IMR-90 (cell line): ENCODE measurements at places on chromosomes 1 and 21. TPM values are rescaled to one million over a fixed set of nuclear protein-coding genes. Genes with fewer than 3 reads are reported as not detected.

DNA sequence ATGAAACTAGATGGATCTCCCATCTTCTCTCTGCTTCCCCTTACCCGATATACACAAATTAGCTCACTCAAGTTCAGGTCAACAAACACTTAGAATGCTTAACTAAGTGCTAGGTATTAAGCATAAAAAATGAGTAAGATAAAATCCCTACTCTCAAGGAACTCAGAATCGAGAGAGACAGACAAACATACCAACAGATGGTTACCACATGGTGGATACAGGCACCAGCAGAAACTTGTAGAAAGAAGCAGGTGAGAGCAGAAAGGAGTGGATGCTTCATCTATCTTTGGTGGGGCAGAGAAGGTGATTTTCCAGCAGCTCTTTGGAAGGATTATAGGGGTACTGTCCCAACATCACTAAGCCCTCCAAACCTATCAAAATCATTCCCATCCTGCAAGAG, 32.2 kb downstream of the C8B start:
- no peak for DNase-seq

GRCh38 chr1:84436876-84437655, 38.8 kb downstream of the DNASE2B start:
- no peak for DNase-seq

SLAMF7 gene
- total RNA-seq, result not detected in 2 replicates

DNA sequence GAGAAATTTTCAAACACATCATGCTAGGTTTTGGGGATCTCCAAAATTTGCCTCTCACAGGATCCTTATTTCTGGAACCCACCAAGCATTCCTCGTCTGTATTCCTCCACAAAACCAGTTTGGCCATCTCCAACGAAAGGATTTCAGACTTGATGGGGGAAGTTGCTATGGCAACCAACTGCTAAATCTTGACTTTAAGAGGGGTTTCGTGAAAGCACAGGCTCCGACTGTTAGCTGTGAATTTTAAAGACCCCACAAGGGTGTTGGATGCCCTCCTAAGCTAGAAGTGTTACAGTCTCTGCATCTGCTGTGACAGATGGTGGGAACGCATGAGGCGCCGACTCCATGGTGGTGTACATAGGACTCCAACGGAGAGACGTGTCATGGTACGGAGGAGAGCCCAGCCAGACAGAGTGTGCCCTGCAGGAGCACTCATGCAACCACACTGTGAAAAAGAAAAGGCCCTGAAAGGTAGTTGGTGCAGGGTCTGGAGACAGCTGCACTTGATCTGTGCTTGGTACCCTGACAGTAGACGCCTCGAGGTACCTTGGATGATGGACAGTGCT, 147.1 kb downstream of the ASTN1 start:
- no peak for DNase-seq

DNA sequence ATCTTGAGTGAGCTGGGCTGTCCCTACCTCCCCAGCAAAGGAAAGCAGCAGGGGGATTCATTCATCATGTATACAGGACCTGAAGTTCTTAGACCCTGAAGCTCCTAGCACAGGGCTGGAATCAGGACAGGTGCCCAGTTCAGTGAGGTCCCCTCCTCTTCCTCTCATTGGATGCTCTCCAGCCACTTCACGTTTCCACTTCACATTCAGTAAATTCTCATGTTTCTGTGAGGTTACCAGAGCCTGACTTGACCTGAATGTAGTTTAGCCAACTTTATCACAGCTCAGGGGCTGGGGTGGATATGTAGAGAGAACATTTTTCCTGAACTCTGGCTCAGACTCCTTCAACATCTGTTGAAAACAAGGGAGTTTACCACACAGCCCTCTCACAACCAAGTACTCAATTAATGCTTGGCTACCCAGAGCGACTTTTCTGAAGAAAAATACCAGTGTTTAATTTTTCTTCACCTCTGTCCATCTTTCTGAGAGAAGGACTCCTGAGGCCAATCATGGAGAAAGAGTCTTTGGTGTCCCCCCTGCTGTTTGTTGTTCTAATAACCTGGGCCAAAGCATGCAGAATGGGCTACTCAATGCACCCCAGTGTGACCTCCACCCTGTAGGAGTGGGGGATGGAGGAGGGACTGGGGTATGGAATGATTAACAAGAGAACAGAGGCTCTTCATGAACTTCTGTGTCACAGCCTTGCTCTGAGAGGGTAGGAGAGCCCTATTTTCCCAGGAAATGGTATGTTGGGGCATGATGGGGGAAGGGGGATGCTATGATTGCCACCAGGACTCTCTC, 108.3 kb upstream of the FGGY start:
- DNase-seq, result no peak

DNA sequence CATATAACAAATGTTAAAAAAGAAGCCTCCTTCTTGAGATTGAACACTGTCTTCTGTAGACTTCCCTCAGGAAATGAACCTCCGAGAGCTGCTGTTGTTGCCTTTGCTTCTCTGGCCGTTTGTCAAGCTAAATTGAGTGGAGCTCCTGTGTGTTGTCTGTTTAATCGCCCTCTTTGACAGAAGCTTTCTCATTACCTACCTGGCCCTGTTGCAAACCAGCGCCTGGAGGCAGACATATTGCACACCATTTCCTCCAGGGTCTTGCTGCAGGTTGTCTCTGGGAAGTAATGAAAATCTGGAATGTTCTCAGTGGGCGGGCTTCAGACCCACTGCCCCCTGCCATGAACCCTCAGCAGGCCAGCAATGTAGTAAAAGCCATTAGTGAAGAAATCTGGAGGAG, 83.3 kb downstream of the GABPA start:
- DNase-seq, result no peak

DNA sequence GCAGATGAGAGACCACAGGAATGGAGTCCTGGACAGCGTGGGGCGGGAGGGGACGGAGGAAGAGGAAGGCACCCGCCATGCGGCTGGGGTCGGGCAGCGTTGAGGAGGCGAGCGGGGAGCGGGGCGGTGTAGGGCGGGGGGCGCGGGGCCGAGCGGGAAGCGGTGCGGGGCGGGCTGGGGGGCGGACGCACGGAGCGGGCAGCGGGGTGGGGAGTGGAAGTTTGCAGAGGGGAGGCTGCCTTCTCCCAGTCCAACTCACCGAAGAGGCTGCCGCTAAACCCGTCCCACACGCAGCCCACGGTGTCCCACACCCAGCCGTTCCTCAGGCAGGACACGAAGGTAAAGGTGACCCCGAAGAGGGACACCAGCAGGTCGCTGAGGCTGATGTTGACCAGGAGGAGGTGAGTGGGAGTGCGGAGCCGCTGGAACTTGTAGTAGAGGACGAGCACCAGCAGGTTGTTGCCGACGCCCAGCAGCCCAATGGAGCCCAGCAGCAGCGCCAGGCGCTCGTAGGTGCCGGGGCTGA, 483 bp downstream of the CHML start:
- DNase-seq, result no peak

KCNA2 gene
- under 0.01 TPM in 1 of 2 replicates, not detected in the other for total RNA-seq

DNA sequence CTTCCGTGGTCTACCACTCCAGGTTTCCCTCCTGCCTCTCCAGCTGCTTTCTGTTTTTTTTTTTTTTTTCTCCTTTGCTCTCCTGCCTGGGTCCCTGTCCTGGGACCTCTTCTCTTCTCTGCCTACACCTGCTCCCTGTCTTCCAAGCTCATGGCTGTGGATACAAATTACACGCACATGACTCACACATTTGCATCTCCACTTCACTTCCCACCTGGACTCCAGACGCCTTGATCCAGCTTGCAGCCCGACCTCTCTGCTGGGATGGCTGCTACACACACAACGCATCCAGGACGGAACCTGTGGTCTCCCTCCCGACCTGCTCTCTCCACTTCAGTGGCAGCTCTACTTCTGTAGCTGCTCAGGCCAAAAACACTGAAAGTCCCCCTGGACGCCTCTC, 44.4 kb upstream of the B3GALT5 start:
- DNase-seq, result no peak

ADAMTS1 gene
- total RNA-seq, result 106 and 116 TPM in 2 replicates

DNA sequence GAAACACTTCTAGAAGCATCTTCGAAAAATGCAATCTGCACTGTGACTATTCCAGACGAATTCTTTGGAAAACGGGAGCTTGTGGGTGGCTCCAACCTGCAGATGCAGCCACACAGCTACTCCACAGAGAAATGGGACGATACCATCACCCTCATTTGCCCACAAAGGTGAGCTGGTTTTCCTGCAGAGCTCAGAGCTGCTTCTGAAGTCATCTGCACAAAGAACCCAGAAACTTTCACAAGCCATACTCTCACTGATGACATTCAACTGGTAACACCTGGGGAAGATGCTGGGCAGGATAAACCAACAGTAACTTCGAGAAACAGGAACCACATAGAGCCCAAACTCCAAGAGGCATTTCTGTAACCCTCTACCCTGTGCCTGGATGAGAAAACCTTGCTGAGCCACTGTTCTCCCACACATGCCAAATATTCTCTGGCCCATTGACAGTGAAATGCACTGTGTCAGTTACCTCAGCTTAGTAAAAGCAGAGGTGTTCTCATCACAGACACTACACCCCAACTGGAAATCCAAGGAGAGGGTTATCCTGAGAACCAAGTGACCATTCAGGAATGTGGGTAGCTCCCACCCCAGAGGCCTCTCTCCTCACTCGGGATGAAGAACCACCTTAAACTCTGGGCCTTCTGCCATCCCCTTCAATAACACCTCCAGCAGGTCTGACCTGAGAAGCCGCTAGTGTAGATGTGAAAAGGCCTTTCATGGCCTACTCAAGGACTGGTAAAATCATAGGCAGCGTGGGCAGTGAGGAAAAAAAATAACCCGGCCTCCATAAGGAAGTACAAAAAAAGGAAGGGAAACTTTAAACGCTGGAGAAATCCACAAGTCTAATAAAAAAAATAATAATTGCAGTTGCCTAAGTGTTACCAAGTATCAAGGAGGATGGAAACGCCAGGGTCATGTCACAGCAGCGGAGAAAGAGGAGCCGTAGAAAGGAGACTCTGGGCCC, 56.7 kb downstream of the HSF2BP start:
- DNase-seq, result no peak

COL11A1 gene
- total RNA-seq, result 5.2 and 10.0 TPM in 2 replicates

DNA sequence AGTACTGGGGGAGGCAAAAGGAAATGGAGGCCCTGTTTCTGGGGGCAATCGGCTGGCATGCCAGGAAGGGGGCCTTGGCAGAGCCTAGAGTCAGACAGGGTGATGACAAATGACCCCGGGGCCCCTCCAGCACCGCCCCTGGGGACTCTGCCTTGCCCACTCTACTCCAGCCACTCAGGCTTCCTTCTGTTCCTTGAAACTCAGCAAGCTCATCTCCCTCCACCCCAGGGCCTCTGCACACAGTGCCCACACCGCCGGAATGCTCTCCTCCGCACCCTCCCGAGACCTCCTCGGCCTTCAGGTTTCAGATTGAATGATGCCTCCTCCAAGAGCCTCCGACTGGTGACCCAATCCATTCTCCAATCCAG, 122.5 kb upstream of the ZBTB40 start:
- no peak for DNase-seq

GRCh38 chr1:37596182-37596667, 488 bp upstream of the GNL2 start:
- DNase-seq, result no peak

TXLNA gene
- total RNA-seq, result 102 and 104 TPM in 2 replicates

SORT1 gene
- total RNA-seq, result 16.7 and 18.9 TPM in 2 replicates

DNA sequence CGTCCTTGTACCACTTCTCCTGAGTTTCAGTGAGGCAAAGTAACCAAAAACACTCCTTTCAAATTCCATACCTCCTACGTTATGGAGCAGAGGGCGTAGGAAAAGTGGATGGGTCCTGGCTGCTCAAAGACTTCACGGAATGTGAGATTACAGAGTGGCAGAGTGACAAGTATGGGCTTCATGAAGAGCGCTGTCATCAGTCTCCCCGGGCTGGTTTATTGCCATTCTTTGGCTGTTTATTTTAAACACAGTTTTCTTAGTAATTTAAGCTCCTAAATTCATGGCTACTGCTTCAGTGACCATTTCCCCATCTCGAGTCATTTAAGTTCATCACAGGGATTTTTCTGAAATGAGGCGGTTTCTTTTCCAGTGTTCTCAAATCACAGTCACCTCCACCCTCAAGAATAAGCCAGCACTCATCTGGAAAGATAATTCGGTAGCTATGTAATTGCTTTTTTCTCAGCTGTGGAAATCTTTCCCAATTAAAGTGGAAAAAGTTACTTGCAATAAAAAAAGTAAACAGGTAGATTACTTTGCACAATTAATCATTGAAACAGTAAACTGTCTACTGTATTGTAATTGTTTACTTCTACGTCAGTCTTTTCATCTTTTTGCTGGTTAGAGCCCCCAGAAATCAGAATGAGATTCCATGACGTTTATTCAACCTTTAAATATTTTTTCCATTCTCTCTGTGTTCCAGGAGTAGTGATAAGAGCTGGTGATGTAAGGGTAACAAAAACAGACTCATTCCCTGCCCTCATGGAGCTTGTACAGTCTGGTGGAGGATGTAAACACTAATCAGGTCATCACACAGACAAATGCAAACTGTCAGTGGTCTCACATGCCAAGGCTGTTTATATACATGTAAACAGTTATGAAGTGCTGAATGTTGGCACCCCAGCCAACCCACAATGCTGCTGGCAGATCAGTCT, 3.0 kb upstream of the SMYD2 start:
- DNase-seq, result peak; percentile 34

GRCh38 chr21:22993822-22994574, 1995.8 kb downstream of the NCAM2 start:
- no peak for DNase-seq

DNA sequence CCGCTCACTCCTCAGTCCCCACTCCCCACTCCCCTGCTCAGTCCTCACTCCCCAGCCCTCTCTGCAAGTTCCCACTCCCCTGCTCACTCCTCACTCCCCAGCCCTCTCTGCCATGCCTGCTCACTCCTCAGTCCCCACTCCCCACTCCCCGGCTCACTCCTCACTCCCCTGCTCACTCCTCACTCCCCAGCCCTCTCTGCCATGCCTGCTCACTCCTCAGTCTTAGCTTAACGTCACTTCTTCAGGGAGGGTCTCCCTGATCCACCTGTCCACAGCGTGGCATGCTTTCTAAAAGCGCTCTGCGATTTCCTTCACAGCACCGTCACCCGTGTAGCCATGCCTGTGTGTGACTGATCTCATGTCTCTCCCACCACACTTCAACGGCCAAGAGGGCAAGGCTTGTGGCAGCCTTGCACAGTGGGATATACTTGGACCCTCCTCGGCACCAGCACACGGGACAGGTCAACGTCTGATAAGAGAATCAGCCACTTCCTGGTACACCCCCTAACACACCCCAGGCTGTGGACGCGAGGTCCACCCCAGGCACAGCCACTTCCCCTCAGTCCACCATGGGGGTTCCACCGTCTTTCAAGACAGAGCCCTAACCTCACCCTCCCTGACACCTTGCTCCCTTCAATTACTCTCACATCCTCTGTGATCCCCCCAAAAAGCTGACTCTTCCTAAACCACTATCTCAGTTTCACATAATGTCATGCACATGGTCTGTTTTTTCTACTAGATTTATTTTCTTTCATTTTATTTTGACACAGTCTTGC, 14.0 kb downstream of the PRDM15 start:
- DNase-seq, result no peak

ODF2L gene
- 10.4 and 20.0 TPM in 2 replicates for total RNA-seq

- DNase-seq, result no peak
Measured at GRCh38 chr21:38036016-38036415, 119.8 kb upstream of the KCNJ6 start.
